ENCODE measurements at places on chromosomes 3 and 15. TPM values are rescaled to one million over a fixed set of nuclear protein-coding genes. Genes with fewer than 3 reads are reported as not detected.
A peak's percentile ranks its signal among the peaks of the same experiment; 100 is the strongest.

GRCh38 chr15:32908135-32908801 lies 190.5 kb downstream of the GREM1 start:
- no peak for DNase-seq

- peak; percentile 87 for DNase-seq
Observed at GRCh38 chr3:18062657-18063025, 320.2 kb upstream of the TBC1D5 start.

GRCh38 chr3:43892526-43892925 lies 201.8 kb downstream of the ABHD5 start:
- DNase-seq = no peak

- DNase-seq = peak; percentile 94
Observed at GRCh38 chr3:53806182-53807116, 39.8 kb downstream of the CHDH start.

- DNase-seq = no peak
Observed at GRCh38 chr15:33298631-33299030, 12.1 kb upstream of the RYR3 start.

GRCh38 chr15:78628227-78628626 lies 7.4 kb upstream of the CHRNA3 start:
- no peak for DNase-seq

DNA sequence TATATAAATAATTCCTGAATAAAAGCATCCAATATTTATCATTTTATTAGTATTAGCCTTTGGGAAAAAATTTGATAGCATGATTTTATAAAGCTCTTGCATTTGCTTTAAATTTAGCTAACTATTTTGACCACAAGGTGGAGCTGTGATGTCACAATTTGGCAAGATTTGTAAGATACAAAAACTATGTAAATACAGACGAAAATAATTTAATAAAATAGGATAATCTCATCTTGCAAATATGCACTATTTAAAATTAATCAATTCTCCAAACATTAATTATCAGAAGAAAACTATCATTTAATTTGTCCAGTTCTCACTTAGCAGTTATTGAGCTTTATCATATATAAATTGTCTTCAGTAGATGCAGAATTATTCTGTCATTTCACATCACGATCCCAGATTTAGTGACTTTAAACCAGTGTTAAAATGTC lies 95.4 kb downstream of the PLOD2 start:
- peak; percentile 67 for DNase-seq

DNA sequence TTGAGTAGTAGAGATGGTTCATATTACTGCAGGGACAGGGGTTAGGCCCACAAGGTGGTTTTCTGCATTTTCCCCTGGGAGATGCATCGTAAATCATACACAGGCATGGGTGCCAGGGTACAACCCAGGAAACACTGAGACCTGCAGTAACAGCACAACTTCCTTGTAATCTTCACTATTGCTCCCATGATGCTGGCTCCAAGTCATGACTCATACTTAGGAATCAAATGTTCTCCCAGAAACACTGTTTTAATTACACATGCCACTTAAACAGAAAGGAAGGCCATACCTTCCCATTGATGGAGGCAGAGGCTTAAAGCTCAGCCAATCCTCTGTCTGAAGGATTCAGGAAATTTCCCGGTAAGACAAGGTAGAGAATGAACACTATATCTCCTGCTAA lies 106.5 kb downstream of the ERC2 start:
- no peak for DNase-seq

- DNase-seq = no peak
Observed at GRCh38 chr15:60957111-60957510, 272.0 kb downstream of the RORA start.

DNA sequence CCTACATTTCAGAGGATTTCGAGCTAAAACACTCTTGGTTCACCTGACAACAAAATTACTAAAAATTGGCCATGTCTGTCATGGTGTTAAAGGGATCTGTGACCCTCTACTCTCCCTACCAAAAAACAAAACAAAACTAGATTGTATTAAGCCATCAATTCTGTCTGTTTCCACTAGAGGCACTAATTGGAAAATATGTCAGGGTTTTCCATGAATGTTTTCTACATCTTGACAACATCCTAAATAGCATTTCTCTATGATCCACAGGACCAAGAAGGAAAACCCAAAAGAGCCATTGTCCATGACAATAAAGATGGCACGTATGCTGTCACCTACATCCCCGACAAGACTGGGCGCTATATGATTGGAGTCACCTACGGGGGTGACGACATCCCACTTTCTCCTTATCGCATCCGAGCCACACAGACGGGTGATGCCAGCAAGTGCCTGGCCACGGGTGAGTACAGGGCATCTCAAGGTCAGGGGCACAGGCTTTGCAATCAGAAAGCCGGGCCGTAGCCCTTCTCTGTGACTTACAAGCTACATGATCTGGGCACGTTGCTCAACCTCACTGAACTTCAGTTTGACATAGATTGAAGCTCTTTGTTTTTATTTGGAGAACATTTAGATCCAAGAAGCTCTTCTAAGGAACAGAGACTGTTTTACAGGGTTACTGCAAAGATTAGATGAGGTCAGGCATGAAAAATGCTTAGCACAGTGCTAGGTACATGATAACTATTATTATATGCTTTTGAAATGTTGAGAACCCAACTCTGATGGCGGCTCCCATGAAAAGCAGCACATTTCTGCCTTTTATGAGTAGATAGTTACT lies 74.8 kb downstream of the DNASE1L3 start:
- peak; percentile 14 for DNase-seq

DNA sequence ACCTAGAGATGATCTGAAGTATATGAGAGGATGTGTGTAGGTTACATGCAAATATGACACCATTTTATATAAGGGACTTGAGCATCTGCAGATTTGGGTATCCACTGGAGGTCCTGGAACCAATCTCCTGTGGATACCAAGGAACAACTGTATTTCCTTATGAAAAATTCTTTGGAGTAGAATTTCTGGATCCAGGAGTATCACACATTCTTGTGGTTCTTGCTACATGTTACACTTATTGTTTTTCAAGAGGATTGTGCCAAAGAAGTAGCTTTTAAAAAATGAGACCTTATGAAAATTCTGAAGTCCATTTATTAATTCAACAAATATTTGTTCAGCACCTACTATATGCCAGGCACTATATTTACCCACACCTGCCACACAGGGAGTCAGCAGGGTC lies 15.7 kb upstream of the TBC1D23 start:
- peak; percentile 31 for DNase-seq

DNA sequence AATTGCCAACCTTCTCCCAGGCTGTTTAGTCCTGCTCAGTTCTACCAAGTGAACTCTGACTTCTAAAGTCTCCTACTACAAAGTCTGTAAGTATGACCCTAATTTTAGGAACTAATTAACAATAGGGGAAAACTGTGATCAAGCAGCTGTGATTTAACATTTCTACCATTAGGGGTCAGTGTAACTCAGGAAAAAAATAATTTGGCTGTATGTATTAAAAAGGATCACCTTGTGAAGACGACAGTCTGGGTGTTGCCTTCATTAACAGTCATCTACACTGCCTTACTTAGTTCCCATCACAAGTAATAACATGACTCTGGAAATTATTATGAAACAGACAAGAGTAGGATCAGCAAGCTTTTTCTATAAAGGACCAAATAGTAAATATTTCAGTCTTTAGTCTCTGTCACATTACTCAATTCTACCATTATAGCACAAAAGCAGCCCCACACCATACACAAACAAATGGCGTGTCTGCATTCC lies 4.2 kb upstream of the NPHP3 start:
- DNase-seq = peak; percentile 34

- peak; percentile 49 for DNase-seq
Observed at GRCh38 chr3:5009506-5010109, 30.4 kb downstream of the BHLHE40 start.

DNA sequence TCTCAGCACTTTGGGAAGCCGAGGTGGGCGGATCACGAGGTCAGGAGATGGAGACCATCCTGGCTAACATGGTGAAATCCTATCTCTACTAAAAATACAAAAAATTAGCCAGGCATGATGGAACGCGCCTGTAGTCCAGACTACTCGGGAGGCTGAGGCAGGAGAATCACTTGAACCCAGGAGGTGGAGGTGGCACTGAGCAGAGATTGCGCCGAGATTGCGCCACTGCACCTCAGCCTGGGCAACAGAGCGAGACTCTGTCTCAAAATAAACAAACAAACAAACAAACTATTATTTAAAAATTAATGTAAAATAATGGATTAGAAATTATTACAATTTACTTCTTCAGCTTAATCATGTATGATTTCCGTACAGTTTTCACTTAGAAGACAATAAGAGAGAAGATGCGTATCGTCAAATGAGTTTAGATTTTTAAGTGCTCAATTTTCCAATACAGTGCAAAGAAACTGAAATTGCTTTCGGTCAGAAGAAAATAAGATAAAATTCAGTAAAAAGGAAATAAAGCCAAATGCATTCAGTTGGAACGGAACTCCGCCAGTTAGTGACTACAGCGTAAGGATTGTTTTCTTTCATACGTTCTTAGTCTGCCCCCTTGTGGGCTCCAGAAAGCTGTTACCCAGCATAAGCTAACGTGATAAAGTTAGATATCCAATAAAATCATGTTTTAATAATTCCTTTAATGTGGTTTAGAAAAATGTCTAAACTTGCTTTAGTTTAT lies 24.8 kb downstream of the AADAC start:
- peak; percentile 93 for DNase-seq

DNA sequence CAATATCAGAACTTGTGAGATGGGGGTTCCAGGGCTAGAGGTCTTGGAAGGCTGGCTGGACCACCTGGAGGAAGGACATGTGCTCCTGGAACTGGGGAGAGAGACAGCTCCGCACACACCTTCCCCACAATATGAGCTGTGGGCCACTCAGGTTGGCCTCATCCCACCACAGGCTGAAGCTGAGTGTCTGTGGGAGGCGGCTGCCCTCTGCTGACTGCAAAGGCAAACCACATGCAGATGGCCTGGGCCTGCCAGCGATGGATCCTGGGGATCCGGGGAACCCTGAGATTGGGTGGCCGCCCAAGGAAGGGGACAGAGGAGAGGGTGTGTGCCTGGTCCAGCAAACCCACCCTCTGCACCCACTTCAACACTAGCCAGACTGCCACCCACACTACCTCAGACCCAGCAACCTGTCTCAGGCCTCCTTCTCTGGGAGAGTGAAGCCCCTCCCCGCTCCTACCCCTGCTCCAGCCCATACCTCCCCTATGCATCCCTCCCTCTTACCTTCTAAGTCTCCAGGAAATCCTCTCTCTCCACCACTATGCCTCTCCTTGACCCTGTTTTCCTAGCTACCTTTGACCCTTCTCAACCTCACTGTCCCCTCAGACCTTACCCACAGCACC lies 44.8 kb downstream of the CYP11A1 start:
- DNase-seq = peak; percentile 82

GRCh38 chr3:61634678-61635077 lies 73.3 kb downstream of the PTPRG start:
- no peak for DNase-seq

- DNase-seq = no peak
Observed at GRCh38 chr3:122265957-122266356, 59.1 kb upstream of the CSTA start.

DNA sequence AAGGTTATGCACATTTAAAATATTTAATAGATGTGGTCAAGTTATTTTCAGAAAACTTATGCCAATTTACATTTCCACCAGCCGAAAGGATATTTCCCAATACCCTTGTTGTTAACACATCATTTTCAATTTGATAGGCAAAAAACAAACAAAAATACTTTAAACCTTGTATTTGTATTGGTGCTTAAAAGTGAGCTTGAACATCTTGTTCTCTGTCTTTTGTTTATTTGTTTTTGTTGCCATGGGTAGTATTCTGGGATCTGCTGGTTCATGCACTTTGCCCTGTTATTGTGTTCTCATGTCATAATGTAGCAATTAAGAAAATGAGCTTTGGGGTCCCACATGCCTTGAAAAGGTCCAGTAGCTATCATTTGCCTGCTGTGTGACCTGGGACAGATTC lies 191.4 kb downstream of the LRTM1 start:
- DNase-seq = no peak

DNA sequence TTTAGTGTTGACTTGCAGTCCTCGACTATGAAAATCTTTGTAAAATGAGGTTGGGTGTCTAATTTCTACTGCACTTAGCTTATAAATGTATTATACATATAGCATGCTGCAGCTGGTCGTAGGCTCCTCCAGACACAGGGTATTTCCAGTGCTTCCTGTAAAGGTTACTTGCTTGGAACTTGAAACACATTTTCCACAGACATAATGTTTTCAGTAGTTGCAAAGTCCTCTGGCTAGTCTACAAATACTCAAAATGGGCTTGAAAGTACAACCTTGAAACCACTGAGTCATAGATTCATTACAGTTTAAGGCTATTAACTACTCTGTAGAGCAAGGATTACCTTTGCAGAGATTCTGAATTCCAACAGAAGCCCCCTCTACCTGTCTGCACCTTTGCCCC lies 464.1 kb downstream of the RAP2B start:
- DNase-seq = no peak

DNA sequence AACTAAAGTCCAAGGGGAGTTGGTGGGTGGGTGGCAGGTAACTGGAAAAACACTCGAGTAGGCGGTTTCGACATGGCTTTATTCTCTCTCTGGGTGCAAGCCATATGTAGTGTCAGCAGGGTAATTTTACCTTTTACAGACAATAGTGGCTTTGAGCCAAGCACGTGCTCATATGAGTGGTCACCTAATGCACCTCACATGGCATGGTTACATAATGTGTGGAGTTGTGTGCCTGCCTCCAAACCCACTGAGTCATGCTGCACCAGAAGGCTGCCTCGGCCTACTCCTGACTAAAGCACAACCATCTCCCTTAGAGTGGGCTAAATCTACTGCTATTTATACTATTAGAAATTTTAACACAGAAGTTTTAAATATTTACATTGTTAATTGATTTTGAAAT lies 16.5 kb downstream of the CCRL2 start:
- peak; percentile 61 for DNase-seq

PLSCR2 gene
- not detected for total RNA-seq

DLEC1 gene
- not detected for total RNA-seq

FES gene
- 7.5 TPM for total RNA-seq

PSTPIP1 gene
- 0.38 TPM for total RNA-seq

CLEC3B gene
- 45.4 TPM for total RNA-seq

STRA6 gene
- not detected for total RNA-seq

ZNF660 gene
- total RNA-seq = 0.76 TPM

SLC9C1 gene
- not detected for total RNA-seq

CKMT1A gene
- total RNA-seq = not detected

CCDC80 gene
- 1,174 TPM for total RNA-seq

MYH15 gene
- total RNA-seq = not detected

SYNPR gene
- not detected for total RNA-seq

MRAS gene
- 56.7 TPM for total RNA-seq

IL12A gene
- 2.8 TPM for total RNA-seq

SNTN gene
- not detected for total RNA-seq

SLC6A1 gene
- total RNA-seq = not detected

MNS1 gene
- 2.9 TPM for total RNA-seq

HIGD2B gene
- not detected for total RNA-seq

LDHAL6B gene
- not detected for total RNA-seq
